ENCODE measurements at places on chromosomes 13 and 19.

DNA sequence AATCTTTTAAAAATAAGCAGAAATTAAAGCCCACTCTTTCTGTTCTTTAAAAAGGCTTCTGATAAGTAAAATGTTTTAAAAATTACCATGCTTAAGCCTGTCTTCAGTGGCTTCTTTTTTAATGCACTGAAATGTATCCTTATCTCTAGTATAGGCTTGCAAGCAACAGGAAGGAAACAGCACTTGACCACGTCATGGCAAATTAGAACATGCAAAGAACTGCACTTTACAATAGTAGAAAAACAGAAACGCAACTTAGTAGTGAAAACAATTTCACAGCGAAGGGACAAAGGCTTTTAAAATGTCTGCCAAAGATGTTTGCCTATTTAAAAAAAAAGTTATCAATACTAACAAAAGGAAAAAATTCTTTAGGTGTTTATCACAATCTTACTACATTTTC is 36.3 kb downstream of the ELF1 start:
- DNase-seq: no peak

- no peak for DNase-seq
These were observed 621 bp downstream of the NOVA2 start for GRCh38 chr19:45972947-45973540.

DNA sequence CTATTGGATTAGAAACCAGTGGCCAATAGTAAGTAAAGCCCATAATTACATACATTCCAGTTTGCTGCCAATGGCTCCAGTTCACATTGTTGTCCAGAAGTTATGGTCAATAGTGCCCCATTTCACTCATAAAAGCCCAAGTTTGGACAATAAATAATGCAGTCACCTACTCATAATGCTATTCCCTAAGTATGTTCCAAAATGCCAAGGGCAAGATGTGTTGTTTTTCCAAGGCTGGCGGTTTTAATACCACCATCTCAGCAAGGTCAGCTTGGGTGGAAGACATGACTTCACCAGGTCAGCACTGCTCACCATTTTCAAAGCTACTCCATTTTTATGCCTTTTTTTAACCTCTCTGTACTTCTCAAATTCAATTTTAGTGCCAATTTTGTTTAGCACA is 32.7 kb downstream of the KCTD12 start:
- no peak for DNase-seq

- DNase-seq: peak; percentile 56
These were observed at the start of gene DNAJC15 for GRCh38 chr13:43023289-43023963. Gene DNAJC15, plus strand, starts transcription at chr13:43023586. Its CDS starts 41 bp downstream, at chr13:43023627.
